M059J (cell line): ENCODE measurements at places on chromosomes 12 and 14.
A peak's percentile ranks its signal among the peaks of the same experiment; 100 is the strongest.

DNA sequence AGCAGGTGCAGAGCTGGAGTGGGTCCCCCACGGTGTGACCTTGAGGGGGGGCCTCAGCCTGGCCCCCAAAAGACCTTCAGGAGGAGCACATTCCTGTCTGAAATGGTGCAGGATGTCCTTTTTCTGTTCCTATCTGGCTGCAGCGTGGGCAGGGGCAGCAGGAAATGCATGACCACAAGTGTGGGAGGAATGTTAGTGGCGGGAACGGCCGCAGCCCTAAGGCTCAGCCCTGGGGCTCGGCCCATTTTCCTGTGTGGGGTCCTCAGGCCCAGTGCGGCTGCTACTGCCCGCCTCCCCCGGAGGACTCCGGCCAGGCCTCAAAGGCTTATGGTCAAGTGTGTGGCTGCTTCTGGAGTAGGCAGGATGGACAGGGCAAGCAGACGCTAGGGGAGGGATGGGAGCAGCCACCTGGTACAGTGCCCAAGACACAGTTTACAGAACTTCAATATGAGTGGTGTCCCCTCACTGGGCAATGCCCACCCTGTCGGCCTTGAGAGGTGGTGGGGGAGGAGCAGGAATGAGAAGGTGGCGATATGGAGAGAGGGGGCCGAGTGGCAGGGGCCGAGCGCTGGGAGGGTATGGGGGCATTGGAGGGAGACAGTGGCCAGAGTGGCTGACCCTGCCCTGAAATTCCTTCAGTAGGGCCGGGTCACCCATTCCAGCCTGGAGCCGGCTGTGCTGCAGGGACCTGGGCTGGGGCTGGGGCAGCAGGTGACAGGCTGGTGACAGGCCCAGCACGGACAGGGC, 137.4 kb downstream of the CALM1 start:
- peak; percentile 37 for DNase-seq

DNA sequence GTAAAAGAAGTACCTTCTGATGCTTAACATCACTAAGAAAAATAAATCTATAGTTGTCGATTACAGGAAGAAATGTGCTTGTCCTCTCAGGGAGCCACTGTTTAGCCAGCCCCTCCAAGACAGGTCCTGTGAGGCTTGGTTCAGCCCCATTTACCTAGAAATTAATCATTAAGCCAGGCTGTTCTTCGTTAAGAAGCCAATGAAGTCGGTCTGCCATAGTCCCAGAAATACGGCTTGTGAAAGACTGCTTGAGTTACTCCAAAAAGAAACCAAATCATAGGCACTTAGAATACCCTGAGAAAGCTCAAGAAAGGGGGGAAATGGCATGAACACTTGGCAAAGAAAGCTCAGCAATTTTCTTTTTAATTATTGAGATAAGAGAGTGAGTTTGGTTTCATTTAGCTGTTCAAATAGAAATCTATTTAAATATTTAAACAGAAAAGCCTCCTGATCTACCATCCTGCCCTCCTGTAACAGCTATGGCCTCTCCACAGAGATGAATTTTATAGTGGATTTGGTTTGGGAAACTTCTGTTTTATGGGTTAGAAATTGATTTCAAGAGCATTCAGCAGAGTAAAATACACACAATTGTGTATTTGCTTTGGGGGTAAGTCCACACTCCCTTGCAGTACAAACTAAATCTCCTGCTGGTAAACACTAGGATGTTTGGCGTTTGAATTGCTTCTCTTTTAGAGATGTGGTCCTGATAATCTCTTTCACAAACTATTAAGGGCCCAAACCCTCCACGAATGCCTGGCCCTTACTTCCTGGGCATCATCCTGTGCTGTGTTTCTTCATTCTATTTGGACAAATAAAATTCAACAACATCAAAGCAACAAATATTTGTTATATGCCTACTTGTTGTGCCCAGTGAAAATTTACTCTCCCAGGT, 234.4 kb downstream of the SEC23A start:
- no peak for DNase-seq

- DNase-seq, result peak; percentile 50
These were observed 91.2 kb downstream of the CEP128 start for GRCh38 chr14:80850197-80850814.

DNA sequence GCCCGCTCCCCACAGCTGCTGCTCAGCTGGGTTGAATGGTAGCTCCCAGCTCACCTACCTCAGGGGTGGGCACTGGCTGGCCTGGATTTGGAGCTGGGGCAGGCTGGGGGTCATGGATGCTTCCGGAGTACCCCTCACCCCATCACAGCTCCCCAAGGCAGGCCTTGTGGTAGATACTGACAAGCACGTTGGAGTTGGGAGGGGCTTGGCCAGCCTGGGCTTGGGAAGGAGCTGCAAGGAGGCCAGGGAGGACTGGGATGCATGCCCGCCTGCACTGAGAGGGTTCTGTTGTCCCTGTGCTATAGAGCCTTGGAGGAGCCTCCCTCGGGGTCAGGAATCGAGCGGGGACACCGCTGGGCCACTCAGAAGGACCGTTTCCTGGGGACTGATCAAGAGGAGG, 14.2 kb downstream of the TMEM63C start:
- DNase-seq, result no peak

- no peak for DNase-seq
These were observed 108.5 kb downstream of the DUSP6 start for GRCh38 chr12:89243771-89244170.

DNA sequence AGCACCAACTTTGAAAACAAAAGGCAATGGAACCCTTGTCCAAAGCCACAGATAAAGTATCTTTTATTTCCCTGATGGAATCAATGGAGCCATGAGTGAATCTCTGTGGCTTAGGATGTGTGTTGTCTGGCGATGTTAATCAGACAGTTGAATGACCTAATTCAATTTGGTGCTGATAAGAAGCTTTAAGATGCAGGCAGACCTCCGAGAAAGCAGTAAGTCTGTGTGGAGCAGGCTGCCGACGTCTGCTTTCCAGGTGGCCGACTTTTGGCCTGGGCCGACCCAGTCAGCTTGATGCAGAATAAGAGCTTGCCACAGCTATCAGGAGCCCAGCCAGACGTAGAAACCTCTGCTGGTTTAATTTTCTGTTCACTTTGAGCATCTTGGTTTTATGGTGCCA, 21.1 kb upstream of the TMEM132C start:
- DNase-seq, result no peak

GRCh38 chr12:93139028-93139665, 210.1 kb upstream of the EEA1 start:
- DNase-seq, result no peak

GRCh38 chr14:66511849-66512248, 3.9 kb downstream of the GPHN start:
- DNase-seq, result peak; percentile 3
